ENCODE measurements at places on chromosomes 4 and X.

GRCh38 chrX:46683048-46683447 lies 75.9 kb downstream of the SLC9A7 start:
- DNase-seq = no peak

GRCh38 chr4:123517176-123517575 lies 120.6 kb downstream of the SPRY1 start:
- no peak for DNase-seq

DNA sequence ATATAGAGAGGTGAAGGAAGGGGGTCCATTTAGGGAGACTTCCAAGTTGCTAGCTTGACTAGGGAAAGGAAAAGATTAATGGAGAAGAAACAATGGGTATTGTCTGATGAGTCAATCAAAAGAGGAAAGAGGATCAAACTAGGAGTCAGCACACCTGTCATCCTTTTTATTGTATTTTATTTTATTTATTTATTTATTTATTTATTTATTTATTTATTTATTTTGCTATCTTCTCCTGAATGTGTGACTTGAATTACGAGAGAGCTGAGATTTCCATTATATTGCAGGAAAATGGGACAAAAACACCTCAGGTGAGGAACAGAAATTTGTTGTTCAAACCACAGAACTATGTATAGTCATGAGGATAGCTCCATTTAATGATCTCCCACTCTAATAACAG lies 58.9 kb downstream of the NUDT11 start:
- DNase-seq = no peak

- DNase-seq = no peak
Observed at GRCh38 chr4:4456351-4456750, 69.4 kb downstream of the NSG1 start.

DNA sequence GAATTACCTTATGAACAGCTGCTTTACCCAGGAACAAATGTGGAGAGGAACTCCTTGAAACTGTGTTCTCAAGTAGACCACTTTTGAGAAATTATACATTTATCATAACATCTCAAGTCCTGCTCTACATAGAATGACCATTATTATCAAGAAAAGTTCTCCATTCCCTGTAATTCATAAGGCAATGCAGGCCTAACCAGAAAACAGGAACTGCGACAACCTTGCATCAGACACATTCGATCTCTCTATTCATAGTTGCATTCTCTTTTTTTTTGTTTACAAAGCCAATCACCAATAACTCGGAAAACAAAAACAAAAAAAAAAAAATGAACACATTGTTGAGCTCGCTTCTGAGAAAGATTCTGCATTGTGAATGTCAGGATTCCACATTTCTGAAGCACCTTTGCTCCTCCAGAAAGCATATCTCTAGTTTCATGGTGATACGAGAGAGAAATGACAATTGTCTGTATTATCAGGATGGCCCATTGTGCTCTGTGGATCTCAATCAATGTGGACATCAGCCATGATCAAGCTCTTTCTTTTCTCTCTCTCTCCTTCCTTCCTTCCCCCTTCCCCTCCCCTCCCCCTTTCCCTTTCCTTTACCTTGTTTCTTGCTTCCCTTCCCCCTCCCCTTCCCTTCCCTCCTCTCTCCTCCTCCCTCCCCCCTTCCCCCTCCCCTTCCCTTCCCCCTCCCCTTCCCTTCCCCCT lies 32.4 kb upstream of the CD99 start:
- no peak for DNase-seq

GRCh38 chr4:38846015-38846414 lies 10.6 kb downstream of the TLR6 start:
- no peak for DNase-seq

GRCh38 chr4:140109737-140110136 lies 44.2 kb downstream of the MAML3 start:
- peak; percentile 69 for DNase-seq

DNA sequence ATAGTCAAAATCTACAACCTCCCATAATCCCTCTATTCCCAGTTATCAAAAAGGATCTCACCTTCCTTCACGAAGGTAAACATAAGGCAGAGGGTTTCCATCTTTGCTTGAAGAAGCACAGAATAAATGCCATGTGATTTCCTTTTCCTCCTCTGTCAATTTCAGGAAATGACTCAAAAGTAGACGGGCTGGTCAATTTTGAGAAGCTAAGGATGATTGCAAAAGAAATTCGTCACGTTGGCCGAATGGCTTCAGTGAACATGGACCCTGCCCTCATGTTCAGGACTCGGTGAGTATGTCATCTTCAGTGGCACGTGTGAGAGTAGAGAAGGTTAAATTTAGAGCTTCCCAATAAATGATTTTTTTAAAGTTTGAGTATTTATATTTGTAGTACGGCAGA lies 240.2 kb downstream of the RAPGEF2 start:
- no peak for DNase-seq

DNA sequence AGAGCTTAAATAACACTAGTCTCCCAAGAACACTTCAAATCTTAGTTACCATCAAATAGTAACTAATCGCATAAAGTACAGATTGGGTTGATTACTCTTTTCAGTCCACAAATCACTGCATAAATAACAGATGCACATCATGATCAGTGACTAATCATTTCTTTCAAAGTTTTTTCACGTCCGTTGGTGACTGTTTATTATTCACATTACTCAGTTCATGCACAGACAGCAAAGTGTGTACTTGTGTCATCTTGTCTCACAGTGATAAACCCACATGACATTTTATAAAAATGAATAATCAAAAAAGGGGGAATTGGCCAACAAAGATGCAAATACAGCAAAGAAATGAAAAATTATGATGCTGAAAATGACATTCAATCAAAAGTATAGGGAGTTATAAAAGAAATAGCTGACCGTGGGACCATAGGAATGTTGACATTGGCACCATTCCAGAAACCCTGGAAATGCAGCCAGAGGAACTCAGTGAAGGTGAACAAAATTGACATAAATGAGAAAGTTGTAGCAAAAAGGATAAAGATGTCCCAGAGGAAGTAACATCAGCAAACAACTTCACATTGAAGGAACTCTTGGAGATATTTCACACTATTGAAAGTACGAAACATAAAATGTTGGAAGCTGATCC lies 161.5 kb downstream of the SOX3 start:
- DNase-seq = no peak

DNA sequence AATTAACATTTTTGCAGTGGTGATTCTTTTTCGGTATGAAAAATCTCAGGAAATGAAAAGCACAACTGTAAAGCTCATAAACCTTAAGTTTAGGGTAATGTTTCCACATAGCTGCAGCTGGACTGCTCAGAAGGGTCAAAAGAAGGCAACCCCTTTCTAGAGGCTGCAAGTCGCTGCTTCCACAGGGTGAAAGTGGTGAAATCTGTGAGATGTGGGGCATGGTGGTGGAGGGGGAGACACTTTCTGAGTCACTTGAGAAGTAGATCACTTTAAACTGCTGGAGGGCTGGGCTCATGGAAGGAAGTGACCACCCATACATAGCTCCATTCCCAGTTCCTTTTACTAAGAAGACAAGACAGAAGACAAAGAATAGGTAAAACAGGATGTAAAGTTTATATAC lies 8.7 kb downstream of the SFRP2 start:
- no peak for DNase-seq

Measured in neural progenitor cell (in vitro differentiated cells).